Astrocyte of the hippocampus (primary cell): ENCODE measurements at places on chromosomes 13 and 19.
A peak's percentile ranks its signal among the peaks of the same experiment; 100 is the strongest.

- DNase-seq: no peak
These were observed 98.5 kb upstream of the SOX1 start for GRCh38 chr13:111968336-111969010.

GRCh38 chr13:72849571-72849970, 67.6 kb downstream of the PIBF1 start:
- DNase-seq: peak; percentile 20

GRCh38 chr13:111561091-111561781, 240.8 kb downstream of the TEX29 start:
- DNase-seq: no peak

GRCh38 chr13:43767341-43767931, 19.3 kb downstream of the ENOX1 start:
- peak; percentile 37 for DNase-seq

- no peak for DNase-seq
These were observed 39.2 kb downstream of the GATAD2A start for GRCh38 chr19:19444681-19445155.
